IPS-NIHi11 (cell line): ENCODE measurements at places on chromosomes 1 and 21.

DNA sequence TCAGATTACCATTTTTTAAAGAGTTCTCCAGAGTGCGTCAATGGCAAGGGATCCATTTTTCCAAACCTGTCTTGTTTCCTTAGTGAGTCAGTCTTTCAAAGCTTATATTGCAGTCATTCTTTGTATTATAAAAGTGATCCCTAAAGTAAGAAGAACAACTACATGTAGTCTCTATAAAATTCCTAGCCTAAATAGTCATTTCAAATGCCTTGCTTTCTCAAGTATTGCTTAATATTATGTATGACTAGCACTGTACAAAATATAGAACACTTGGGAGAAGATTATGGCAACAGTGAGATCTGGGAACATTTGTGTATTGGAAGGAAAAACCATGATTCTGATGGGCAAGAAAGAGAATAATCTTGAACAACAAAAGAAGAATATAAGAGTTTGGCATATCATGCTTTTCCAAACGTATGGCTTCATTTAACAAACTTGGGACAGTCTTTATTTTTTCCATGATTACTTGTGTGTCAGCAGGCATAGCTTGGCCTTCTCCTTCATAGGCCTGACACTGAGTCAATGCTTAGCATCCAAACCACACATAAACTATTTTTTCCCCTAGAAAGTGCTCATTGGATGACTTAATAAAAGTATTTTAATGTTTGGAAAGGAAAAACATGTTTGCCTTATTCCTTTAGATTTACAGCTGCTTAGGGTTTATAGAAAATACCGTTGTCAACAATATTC is 547.4 kb downstream of the LTN1 start:
- DNase-seq, result no peak

DNA sequence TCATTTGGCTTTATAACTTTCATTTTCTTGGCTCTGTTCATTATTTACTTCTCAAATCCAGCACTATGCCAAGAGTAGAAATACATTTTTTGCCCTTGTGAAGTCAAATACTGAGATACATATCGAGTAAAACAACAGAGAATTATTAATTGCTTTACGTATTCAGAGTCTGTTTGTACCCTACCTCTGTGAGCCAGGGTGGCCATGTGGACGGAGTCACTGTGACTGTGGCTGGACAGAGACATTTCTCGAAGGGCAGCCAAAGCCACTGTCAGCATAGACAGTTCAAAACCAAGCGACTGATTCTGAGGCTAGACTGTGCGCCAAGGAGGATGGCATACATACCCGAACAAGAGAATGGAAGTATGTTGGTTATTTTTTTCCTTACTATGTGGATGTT is 391.0 kb upstream of the PROX1 start:
- no peak for DNase-seq

DNA sequence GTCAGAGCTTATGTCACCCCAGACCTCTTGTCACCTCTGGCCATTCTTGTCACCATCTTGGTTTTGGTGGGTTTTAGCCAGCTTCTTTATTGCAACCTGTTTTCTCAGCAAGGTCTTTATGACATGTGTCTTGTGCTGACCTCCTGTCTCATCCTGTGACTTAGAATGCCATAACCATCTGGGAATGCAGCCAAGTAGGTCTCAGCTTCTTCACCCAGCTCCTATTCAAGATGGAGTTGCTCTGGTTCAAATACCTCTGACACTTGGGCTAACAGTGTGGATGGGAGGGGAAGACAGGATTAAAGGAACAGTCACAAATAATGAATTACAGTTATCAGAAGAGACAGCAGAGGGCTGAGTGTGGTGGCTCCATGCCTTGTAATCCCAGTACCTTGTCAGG is 30.5 kb upstream of the PIK3CD start:
- DNase-seq, result no peak

DNA sequence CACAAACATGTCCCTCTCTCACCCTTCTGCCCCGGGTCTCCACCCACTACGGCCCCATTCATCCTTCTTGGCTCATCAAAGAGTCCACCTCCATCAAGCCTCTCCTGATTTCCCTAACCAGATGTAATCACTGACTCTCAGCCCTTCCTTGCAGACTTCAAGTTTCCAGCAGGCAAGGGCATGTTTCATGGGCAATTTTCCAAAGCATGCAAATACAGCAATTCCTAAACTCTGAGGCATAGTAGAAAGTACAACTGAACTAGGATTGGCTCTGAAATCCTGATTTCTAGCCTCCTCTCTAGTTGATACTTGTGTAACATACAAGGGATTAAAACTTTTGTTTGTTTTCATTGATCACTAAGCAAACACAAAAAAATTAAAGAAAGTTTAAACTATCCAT is 109.1 kb upstream of the GADD45A start:
- DNase-seq, result no peak

GRCh38 chr1:17553975-17554700 is 14.6 kb downstream of the ARHGEF10L start:
- DNase-seq, result no peak

- DNase-seq, result no peak
Observed at GRCh38 chr1:54253480-54253879, 53.5 kb downstream of the MRPL37 start.
